COLO829 (cell line): ENCODE measurements at places on chromosomes 12 and 14.

DNA sequence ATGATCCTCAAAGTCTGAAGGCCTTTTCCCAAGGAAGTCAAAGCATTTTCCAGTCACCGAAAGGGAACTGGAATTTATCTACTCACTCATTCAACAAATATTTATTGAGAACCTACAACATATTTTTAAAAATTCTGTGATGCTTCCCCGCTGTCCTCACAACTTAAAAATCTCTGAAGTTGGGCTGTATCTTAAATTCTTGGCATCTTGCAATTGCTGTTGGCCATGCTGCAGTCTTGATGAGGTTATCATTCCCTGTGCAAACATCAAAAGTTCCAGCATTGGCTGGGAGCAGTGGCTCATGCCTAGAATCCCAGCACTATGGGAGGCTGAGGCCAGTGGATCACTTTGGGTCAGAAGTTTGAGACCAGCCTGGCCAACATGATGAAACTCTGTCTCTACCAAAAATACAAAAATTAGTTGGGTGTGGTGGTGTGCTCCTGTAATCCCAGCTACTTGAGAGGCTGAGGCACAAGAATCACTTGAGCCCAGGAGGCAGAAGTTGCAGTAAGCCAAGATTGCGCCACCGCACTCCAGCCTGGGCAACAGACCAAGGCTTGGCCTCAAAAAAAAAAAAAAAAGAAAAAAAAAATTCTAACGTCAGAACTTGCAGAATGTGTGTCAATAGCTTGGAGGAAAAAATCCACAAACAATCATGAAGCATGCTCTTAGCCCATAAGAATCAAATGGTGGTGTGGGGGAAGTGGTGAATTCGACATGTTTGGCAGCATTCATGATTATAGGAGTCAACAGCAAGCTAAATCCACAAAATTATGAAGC lies 34.9 kb downstream of the CCDC177 start:
- DNase-seq: no peak

- DNase-seq: no peak
Observed at GRCh38 chr12:76882367-76882766, 3.5 kb upstream of the CSRP2 start.

- peak; percentile 40 for DNase-seq
Observed at GRCh38 chr14:94079891-94080620, 946 bp downstream of the DDX24 start.

GRCh38 chr12:12774791-12775190 lies 10.7 kb upstream of the APOLD1 start:
- no peak for DNase-seq

GRCh38 chr12:114952573-114953271 lies 268.7 kb upstream of the TBX3 start:
- DNase-seq: no peak

DNA sequence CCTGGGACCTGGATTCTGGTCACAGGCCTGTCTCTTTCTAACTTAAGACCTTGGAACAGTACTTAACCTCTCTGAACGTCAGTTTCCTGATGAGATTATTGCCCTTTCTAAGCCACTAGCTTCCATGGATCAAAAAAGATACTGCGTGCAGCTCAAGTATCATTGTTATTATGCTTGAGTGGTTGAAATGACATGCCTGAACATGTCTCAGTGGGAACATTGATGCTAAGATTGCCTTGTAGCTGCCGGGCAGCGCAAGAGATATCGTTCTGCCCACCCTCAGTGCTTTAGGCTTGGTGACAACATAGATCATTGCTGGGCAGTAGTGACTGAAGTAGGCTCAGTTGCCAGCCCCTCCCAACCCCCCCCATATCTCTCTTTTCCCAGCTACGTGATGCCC lies 131.9 kb downstream of the SMOC1 start:
- DNase-seq: no peak

DNA sequence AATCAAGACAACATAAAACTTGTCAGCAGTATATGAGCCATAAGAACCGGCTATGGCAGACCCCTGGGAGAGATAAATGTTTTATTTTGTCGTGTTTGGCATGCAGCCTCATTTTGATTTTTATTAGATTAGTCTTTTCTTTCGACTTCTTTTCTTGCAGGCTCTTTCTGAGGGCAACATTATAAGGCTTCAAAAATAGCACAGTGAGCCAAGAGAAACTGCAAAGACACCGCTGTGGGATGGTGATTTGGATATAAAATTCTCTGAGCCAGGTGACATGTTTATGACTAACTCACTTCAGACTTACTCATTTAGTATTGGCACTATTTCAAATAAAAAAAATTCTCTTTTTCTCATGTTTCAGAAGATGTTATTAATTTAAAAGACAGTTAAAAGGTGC lies 96.8 kb upstream of the PKP2 start:
- DNase-seq: no peak

DNA sequence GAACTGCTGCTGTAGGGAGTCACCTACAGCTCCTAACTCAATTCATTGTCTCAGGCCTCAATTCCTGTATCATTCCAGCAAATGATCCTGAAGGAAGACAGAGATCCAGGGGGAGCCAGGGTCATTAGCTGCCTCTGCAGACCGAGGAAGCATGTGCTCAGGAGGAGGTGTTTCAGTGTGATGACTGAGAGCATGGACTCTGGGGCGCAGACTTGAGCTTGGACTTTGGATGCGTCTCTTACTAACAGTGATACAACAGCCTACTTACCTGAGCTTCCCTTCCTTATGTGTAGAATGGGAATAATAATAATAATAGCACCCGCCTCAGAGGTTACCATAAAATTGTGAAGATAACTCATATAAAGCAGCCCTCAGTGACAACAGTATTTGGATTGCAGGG lies 92.0 kb upstream of the USP44 start:
- no peak for DNase-seq

DNA sequence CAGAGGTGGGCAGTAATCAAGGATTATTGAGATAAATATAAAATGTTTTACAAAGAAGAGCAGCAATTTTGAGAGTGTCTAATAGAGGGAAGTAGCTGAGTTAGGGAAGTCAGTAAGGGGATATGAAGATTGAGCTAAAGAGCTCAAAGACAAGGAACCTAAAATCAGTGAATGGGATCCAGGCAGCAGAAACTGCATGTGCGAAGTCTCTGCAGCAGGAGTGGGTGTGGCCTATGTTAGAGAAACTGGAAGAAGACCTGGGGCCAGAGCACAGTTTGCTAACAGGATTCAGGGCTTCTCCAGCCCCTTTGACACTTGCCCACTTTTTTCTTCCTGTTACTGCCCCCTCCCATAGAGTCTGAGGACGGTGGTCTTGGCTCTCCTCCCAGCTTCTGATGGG lies 36.3 kb upstream of the PLXNC1 start:
- DNase-seq: no peak

GRCh38 chr12:50129290-50129689 lies 17.3 kb downstream of the COX14 start:
- DNase-seq: no peak

GRCh38 chr14:51139121-51139681 lies 44.3 kb upstream of the TRIM9 start:
- DNase-seq: no peak
